Colonic mucosa (tissue), 4 donors: ENCODE measurements at places on chromosomes 16 and 17. TPM values are rescaled to one million over a fixed set of nuclear protein-coding genes. Genes with fewer than 3 reads are reported as not detected.

GRCh38 chr16:55622930-55623561 is 32.7 kb upstream of the SLC6A2 start:
- no peak for DNase-seq

The FBXW10 gene
- not detected for total RNA-seq

The ASPHD1 gene
- 1.5 TPM for total RNA-seq

GRCh38 chr16:87958632-87959031 is 7.4 kb downstream of the BANP start:
- DNase-seq = no peak

- peak; percentile 65 for DNase-seq
These were observed at the start of gene ACAP1 for GRCh38 chr17:7336240-7337175. Gene ACAP1 (plus strand): TSS chr17:7336529. CDS start chr17:7336735, 206 bp downstream.

The CD79B gene
- 1.5 TPM for total RNA-seq

The BCL6B gene
- total RNA-seq = 0.89 TPM

DNA sequence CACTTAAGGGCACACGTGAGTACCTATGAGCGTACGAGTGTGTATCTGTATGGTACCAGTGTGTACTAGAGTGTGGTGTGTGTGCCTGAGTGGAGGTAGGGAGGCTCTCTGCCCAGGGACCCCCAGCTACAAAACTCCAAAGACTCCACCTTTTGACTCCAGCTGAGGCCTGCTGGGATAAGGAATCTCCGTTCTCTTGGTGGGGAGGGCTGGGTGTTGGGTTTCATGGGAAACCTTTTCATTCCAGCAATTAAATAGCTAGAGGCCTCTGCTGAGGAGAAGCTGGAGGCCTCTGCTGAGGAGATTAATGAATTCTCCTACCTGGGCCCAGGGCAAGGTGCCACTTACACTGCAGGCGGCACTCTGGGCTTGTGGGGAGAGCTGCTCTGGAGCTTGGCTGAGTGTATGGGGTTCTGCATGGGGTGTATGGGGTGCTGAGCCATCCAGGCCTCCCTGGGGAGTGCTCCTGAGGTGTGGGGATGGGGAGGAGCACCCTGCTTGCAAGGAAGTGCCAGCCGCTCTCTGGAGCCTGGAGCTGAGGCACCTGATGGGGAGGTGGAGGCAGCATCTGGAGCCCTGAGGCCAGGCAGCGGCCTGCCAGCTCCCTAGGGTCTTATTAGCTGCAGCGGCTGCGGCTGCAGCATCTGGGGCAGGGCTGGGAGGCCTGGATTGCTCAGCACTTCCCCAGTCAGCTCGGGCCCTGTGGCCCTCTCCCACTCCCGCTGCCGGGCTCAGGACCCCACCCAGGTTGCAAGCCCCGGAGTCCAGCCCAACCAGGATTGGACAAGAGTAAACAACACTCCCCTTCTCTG is 4.6 kb downstream of the ANKRD13B start:
- DNase-seq = no peak

DNA sequence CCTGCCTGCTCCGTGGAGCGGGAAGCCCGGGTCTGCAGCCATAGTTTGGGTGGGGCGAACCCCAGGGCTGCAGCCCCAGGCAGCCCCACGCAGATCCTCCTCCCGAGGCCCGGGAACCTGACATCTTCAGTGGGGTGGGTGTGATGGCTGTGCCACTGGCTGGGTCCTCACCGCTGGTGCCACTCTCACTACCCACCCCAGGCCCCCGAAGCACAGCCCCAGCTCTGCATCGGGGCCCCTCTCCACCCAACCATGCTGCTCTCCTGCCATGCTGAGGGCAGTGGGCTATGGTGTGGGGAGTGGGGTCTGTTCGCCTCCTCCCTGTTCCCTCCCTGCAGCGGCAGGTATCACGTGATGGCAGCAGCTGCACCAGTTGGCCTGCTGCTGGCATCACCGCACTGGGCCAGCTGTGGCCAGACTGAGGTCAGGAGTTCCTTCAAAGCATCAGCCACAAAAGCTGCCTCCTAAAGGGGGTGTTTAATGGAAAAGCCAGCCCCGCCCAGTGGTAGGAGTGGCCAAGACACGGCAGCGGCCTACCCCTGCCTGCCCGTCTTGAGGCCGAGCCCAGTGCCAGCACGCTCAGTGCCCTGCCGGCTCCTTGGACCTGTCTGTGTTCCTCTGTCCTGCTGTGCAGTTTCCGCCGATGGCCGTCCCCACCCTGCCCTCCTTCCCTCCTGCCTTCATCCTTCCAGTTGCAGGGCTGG is 10.8 kb downstream of the KCTD5 start:
- DNase-seq = no peak

DNA sequence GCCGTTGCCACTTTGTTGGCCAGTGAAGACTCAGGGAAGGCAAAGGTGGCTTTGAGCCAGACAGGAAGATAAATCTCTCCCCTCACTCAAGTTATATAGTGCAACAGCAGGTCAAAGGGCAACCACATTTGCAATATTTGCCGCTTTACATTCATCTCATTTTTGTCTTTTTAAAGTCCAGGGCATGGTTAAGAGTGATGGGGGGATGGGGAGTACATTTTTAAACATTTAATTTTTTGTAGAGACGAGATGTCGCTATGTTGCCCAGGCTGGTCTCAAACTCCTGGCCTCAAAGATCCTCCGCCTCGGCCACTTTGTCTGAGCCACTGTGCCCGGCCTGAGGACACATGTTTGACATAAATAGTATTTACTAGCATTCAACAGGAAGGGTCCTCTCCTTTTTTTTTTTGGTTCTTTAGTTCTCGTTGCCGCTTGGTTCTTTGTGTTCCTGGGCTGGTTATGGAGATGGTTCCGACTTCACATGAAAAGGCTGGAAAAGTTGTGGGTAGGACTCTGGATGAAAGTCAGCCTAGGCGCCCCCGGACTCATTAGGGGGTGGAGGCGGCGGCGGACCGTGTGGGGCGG is 95.7 kb downstream of the RAB11FIP4 start:
- DNase-seq = no peak

DNA sequence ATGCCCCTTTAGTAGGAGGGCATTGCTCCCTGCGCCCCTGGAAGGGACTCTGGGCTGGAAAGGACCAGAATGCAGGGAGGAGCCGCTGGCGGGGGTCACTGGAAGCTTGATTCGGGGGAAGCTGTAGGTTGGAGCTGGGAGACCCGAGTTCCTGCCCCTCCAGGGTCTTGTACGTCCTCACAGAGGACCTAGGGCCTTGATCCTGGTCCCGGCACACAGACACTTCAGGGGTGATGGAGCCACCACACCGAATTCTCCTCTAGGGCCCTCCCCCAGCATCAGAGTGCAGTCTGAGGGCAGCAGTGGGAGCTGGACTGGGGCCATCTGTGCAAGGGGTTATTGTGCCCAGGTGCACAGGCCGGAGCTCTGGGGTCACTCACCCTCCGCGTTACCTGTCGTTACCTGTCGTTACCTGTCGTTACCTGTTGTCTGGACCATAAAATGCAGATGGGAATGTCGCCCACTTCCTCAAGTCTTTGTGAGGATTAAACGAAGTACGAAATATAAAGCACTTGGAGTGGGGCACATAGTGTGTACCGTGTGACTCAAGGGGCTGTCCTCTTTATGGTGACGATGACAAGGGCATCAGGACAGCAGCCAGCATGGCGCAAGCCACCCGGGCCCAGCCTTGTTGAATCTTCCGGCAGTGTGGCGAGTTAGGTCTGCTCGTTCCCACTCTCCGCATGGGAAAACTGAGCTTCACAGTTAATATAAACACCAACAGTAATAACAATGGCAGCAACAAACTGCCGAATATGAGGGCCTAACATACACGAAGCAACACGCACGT is 48.6 kb downstream of the CMIP start:
- no peak for DNase-seq

GRCh38 chr16:81551151-81551808 is 106.7 kb downstream of the CMIP start:
- no peak for DNase-seq

The CD300C gene
- 0.35 TPM for total RNA-seq

DNA sequence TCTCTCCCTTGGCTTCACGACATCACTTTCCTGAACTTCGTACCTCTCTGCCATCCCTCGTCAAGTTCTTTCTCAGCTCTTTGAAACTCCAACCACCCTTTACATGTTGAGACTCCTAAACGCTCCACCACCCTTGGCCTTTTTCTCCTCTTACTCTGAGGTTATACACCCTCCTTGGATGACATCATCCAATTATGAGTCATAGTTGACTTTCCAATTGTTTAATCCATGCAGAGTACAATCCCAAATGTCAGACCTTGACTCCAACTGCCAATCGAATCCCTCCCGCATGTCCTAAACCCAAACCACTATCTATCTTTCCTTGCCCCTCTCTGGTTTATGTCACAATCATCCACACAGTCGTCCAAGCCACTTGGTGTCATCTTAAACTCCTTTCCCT is 18.4 kb upstream of the C16orf82 start:
- DNase-seq = no peak

GRCh38 chr16:2472885-2473445 is 1.9 kb downstream of the NTN3 start:
- DNase-seq = no peak

The SYNGR3 gene
- total RNA-seq = 1.5 TPM
